ENCODE measurements at places on chromosomes 1 and 21.

DNA sequence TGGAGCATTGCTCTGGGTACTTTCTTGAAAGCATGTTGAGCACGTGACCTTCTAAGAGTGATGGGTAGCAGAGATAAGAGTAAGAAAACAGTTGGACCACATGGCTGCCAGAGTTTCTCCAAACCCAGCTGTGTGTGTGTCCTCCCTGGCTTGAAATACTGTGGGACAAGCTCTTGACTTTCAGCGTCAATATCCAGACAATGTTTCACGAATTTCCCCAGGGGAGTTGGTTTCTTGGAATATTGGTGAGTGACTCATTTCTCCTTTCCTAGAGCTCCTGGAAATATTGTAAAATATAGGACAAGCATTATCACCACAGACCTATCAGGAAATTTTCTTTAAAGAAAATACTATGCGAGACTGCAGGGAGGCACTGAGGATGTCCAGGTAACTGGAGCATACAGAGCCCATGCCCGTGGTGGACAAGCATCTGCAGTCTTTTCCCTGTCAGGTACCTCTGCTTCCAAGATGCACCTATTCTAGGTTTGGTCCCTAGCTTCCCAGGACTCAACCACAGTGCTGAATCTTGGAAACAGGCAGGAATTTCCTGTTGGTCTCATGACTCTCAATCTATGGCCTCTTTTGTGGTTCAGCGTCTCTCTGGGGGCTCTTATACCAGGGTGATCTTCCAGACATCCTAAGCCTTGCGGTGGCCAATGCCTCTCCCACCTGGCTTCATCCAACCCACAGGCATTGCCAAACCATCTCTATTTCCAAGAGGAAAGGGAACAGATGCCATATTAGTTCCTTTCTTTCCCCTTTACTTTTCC, 67.4 kb downstream of the KCNJ6 start:
- no peak for ATAC-seq

GRCh38 chr1:116556289-116557006, 14.4 kb downstream of the CD58 start:
- ATAC-seq, result peak; percentile 92

- ATAC-seq, result no peak
Measured at GRCh38 chr1:226702318-226702956, 36.6 kb downstream of the ITPKB start.

- ATAC-seq, result no peak
Measured at GRCh38 chr1:96746440-96747420, 25.1 kb downstream of the PTBP2 start.

DNA sequence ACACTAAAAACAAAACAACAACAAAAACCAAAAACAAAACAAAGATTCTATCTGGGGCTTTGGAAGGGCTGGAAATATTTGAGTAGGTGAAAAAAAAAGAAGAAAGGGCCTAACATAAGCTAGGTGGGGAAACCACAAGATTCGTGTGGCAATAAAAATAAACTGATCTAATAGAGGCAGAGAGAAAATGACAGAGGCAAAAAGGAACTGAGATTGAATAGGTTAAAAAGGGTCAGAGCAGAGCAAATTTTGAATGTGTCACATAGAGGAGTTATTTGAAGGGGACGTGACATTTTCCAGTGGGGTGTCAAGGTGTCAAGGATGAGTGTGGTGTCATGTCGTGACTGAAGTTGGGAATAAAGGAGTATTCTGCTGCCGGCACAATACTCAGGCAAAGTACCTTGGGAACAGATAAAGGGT, 65.2 kb upstream of the RALGPS2 start:
- no peak for ATAC-seq

DNA sequence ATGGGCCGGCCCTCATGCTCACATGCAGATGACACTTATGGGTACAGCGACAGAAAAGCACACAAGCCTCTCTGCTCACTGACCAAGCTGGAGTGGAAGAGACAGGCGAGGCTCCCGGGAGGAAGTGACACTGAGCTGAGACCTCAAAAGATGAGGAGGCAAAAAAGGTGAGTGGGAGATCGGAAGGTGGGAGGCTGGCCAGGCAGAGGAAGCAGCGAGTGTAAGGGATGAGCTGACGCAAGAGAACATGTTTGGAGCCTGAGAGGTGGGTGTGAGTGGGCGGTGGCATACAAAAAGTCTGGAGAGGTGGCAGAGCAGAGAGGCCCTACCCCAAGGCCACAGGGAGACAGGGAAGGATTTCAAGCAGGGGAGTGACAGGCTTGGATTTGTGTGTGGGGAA, 18.2 kb upstream of the CDCP2 start:
- no peak for ATAC-seq

GRCh38 chr1:12708396-12709090, 7.4 kb upstream of the AADACL3 start:
- ATAC-seq, result no peak

DNA sequence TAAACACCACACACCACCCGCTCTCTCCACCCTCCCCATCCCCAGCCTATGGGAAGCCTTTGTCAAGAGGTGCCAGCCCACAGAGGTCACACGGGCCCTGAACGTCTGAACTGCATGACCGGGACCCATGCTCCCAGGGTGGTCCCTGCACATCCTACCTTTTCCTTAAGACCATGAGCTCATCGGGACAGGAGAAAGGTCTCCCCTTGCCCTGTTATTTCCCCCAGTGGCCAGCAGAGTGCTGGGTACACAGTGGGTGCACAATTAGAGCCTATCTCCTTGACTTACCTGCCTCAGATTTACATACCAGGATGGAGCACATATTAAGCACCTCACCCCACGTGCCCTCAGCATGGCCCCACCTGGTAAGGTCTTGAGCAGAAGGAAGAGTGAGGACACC, 30.9 kb downstream of the ACTA1 start:
- ATAC-seq, result no peak

GRCh38 chr1:118429856-118430255, 244.8 kb upstream of the SPAG17 start:
- no peak for ATAC-seq

DNA sequence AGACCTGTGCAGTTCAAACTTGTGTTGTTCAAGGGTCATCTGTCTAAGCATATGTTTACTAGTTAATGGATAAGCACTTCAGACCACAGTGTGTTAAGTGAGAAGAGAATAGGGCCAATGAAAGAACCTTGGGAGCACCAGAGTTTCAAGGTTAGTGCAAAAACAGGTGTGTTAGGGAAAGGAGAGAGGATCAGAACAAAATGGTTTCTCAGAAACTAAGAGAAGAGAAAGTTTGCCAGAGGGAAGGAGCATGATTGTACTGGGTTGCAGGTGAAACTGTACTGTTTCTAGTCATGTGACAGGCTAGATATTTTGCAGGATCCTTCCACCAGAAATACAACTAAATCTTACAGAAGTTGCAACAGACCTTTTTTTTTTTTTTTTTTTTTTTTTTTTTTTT, 23.3 kb downstream of the RPRD2 start:
- no peak for ATAC-seq

DNA sequence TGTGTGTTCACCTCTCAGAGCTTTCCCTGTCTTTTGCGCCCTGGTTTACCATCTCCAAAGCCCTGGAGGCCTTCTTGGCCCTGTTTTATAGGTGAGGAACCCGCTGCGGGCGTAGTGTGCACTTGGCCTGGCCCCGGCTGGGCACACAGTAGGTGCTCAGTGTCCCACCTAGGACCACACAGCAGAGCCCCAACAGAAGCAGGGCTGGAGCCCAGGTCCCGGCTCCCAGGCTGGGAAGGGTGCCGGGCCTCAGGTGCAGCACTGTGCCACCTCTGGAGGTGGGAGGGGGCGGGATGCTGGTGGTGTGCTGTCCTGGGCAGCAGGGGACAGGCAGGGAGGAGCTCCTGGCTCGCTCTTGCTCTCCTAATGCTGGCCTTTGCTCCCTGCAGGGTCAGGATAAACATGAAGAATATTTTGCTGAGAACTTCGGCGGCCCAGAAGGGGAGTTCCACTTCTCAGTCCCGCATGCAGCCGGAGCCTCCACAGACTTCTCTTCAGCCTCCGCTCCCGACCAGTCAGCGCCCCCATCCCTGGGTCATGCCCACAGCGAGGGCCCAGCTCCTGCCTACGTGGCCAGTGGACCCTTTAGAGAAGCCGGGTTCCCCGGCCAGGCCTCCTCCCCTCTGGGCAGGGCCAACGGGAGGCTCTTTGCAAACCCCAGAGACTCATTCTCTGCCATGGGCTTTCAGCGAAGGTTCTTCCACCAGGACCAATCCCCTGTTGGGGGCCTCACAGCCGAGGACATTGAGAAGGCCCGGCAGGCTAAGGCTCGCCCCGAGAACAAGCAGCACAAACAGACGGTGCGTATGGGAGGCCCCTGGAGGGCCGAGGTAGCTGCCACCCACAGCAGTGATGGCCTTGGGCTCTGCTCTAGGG, 24.8 kb downstream of the COQ8A start:
- ATAC-seq, result no peak

GRCh38 chr1:978069-978834, 3.6 kb downstream of the PERM1 start:
- ATAC-seq, result no peak

DNA sequence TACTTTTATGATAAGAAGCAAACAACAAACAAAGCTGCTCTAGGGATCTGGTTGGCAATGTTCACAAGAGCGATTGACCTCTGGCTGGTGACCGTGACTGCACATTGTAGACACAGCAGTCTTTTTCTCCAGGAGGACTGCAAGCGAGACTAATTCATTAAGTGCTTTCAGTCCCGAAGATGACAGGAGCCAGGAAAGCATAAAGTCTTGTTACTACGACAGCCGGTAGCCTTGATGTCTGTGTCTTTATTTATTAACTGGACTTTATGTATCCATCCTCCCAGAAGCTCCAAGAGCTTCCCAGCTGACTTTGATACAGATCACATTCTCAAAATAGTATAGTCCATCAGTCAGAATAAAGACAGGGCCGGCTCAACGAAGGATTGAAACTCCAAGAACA, 18.2 kb downstream of the FAM163A start:
- no peak for ATAC-seq

- no peak for ATAC-seq
Measured at GRCh38 chr1:143653429-143653802, 318.4 kb downstream of the FAM72C start.

DNA sequence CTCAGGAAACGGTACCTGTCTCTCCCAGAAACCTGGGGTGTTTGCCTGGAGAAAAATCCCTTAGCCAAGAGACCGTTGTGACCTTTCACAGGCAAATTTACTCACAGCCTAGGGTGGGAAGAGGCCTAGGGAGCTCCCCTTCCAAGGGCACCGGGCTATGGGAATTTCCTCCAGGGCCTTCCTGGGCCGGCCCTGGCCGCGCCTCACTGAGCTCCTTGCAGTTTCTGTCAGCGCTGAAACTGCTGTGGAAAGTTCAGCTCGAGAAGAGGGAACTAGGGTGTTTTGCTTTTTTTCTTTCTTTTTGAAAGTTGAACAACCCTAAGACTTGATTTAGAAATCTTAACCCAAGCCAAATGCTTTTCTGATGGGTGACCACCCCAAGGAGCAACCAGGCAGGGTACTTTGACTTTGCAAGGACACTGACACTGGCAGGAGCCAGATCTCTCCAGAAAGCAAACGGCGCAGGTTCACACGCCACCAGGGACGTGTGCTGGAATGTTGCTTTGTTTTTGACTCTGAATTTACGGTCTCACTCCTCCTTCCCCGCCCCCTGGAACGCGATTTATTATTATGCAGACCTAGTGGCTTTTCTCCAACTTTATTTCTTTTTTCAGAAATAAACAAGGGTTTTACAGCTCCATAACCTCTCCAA, 229.6 kb upstream of the JUN start:
- peak; percentile 69 for ATAC-seq

- peak; percentile 86 for ATAC-seq
Measured at GRCh38 chr1:172670316-172670715, 11.4 kb downstream of the FASLG start.

DNA sequence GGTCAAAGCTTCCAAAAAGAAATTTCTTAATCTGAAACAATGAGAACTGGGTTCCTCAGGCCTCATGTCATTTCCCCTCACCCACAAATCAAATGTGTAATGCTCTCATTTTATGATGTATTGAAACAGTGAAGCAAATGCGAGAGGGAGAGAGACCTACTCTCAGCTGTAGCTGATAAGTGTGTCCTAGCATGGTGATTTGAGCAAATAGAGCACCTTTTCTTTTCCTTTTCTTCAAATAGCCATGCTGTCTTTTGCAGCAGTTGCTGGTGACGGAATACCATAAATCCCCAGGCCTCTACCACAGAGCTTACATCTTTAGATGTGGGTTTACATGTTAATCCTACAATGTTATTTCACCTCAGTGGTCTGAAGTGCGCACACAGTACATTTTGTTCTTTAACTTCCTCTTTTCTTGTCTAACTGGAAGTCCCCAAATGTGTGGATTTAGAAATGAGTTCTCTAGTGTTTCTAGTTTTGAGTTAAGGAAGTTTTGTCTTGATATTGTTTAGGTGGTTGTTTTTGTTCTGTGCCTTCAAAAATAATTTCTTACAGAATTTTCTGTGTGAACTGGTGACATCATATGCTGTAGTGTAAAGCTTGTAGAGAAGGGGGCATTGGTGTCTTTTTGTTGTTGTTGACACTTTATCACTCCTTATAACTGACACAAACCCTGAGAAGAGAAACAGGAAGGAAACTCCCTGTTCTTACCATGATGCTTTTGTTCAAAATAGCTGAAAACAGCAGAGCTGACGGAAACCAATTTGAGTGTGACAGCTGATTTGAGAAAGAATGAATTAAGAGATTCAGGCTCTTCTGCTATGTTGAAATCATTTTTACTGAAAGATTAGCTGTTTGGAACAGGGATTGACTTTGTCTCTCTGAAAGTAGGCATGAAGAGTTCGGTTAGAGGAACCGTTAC, 12.2 kb downstream of the SMAP2 start:
- ATAC-seq, result peak; percentile 68

GRCh38 chr1:92030656-92031107, 897 bp downstream of the EPHX4 start:
- ATAC-seq, result no peak

GRCh38 chr1:197572169-197572568, 203.1 kb downstream of the DENND1B start:
- ATAC-seq, result no peak

DNA sequence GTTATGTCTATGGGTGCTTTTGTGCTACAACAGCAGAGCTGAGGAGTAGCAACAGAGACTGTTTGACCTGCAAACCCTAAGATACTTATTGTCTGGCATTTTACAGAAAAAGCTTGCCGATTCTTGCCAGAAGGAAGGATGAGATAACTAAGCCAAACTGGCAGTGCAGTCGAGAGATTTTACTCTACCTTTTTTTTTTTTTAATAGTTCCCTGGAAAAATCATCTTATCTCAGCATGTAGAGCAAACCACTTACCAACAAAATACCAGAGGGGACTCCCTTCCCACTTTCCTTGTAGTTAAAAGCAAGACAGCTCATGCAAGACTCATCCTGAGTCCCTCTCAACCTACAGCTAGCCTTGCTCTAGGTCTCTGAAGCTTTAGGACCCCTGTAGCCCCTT, 132.9 kb downstream of the SYT2 start:
- ATAC-seq, result no peak

GRCh38 chr1:77265180-77265579, 16.6 kb upstream of the AK5 start:
- ATAC-seq, result no peak

GRCh38 chr1:87404296-87404695, 75.6 kb downstream of the LMO4 start:
- ATAC-seq, result peak; percentile 98

DNA sequence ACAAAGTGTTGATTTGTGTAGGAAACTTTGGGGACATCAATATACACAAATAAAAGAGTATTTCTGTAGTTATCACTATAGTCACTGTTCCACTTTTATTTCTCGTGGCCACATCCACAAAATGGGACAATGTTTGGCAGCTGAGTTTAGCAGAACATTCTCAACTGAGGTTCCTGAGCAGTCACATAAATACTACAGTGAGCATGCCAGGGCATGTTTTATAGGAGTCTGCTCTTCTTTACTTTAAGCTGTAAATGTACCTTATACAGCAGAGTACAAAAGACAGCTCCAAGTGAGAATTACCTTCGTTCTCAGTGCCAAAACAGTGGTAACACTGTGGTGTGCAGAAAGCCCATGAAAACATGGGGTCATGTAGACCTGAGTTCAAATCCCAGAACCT, 5.0 kb downstream of the BTG3 start:
- no peak for ATAC-seq

Data from activated T-helper 17 cell treated with anti-CD3 and anti-CD28 coated beads, Interleukin-2, amount 50 U/mL, for 72 hours (primary cell).